Lower lobe of right lung (tissue), 2 donors: ENCODE measurements at places on chromosomes 16 and 17.

GRCh38 chr17:82303944-82304808 is 13.2 kb downstream of the CD7 start:
- DNase-seq = no peak

DNA sequence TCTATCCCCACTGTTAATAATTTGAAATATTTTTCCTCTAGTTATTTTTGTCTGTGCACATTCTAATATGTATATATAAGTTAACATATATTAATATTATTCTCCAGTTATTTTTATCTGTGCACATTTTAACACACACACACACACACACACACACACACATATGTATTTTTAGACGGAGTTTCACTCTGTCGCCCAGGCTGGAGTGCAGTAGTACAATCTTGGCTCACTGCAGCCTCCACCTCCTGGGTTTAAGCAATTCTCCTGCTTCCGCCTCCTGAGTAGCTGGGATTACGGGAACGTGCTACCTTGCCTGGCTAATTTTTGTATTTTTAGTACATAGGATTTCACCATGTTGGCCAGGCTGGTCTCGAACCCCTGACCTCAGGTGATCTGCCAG is 12.7 kb downstream of the MIEN1 start:
- no peak for DNase-seq

- DNase-seq = no peak
Measured at GRCh38 chr17:18981642-18982424, 22.7 kb downstream of the FAM83G start.

GRCh38 chr16:28904363-28904762 is 20.7 kb downstream of the RABEP2 start:
- DNase-seq = no peak

DNA sequence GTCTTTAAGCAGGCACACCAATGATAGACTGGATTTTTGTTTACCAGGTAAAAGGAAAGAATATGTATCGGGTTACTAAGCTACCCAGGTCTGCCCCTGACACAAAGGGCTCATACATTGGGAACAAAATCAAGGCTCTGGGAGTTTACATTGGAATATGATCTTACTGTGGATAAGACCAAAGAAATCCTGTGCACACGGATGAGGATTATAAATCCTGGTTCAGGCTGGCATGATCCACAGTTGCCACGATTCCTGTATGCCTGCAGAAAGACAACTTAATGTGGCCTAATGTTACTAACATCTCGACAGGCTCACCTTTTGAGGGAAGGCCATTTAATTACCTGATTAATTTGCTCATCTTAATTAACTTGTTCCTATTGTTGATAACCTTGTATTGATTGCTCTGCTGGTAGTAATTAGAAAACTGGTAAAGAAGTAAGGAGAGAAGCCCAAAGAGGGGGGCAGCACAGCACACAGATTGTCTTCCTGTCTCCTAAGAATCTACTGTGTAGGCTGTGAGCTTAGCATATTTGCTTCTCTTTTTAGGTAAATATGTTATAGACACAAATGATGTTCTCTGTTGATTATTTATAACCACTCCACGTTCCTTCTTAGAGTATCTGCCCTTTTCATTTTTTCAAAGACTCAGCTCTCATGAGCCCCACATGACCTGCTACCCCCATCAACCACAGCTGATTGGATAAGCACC is 51.0 kb upstream of the TOX3 start:
- DNase-seq = no peak

GRCh38 chr17:30230596-30231125 is 4.8 kb downstream of the SLC6A4 start:
- DNase-seq = no peak

DNA sequence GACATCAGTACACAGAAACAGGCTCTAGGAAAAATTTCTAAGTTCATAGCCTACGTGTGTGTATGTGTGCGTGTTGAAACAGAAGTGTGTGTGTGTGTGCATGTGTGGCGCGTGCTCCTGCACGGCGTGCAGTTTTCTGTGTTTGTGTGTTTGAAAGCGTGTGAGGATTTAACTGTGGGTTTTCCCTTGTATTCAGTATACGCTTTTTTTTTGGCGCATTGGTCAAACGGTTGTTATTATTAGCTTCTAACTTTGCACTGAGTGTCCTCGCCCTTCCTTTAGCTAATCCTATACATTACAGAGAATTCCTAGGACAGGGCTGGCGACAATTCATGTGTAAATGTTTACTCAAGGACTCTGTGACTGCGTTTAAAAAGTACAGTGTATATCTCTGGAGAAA is 23.0 kb downstream of the TMC6 start:
- no peak for DNase-seq

DNA sequence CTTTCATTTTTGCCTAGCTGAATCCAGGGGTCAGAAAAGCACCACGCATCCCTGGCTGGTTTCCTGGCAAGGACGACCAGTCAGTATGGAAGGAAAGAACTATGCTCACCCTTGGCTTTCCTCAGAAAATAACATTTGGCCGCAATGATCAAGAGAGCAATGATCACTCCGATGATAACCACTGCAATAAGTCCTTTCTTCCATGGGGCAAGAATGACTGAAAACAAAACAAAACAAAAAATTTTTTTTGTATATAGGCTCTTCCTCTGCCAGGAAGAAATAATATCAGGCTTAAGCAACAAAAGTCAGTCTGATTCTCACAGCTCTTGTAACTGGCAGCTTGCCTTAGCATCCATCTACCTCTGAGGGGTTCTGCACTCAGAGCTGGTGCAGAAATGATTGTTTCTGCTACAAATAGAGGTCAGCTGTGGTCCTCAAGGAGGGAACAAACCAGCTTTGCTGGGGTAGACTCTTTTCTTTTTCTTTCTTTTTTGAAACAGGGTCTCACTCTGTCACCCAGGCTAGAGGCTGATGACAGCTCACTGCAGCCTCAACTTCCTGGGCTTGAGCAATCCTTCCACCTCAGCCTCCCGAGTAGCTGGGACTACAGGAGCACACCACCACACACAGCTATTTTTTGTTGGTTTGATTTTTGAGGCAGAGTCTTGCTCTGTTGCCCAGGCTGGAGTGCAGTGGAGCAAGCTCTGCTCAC is 35.7 kb downstream of the PECAM1 start:
- DNase-seq = no peak

GRCh38 chr17:36616061-36617029 is 15.0 kb downstream of the MRM1 start:
- DNase-seq = no peak

DNA sequence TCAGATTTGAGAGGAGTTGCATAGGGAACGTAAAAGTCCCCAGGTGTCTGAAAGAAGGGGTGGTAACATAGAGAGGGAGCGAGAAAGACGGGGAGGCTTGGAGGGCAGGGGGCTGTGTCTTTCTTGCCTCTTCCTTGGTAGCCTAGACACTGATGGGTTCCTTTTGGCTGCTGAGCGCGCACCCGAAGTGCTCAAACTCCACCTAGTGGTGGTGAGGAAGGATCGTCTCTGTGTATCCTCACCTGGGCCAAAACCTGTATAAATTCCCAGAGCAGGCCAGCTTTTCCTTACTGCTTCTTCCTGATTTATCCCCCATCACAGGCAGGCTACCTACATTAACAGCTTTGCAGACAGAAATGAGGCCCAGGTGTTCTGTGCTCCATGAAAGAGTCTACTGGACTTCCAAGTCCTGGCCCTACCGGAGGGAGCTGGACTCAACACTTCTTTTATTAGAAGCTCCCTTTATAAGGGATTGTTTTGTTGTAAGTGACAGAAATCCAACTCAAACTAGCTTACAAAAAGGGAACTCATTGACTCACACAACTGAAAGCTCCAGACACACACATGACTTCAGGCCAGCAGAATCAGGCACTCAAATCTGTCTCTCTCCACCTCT is 5.5 kb upstream of the SLC25A35 start:
- DNase-seq = peak; percentile 72
